ENCODE measurements at places on chromosomes 11 and 22. TPM values are rescaled to one million over a fixed set of nuclear protein-coding genes. Genes with fewer than 3 reads are reported as not detected.

DNA sequence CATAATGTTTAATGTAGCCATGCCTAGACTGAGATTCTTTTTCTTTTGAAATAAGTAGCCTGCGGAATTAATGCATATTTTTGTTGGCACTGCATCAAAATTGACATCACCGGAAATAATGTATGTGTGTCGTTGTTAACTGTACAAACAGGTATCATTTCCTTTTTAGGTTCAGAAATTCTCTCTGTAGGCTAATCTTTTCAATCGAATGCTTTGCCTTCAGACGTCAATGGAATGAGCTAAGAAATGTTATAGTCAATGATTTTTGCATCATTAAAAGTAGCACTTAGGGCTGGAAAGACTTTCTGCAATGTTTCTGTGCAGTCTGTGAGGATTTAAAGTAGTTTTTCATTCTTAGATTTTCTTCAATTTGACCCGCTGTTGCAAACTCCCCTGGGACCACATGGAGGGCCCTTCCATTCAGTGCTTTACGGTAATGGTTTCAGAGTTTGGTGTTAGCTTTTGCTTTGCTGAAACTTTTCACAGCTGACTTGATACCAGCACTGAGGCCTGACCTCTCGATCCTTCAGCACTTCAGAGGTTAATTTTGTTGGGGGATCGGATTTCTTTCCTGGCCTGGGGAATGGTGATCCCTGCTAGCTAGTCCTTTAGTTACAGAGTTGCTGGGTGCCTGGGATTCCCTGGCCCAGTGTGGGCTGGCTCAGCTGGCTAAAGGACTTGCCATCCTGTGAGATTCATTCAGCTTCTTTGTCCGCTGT is 137.8 kb downstream of the DBX1 start:
- DNase-seq, result peak; percentile 84

DNA sequence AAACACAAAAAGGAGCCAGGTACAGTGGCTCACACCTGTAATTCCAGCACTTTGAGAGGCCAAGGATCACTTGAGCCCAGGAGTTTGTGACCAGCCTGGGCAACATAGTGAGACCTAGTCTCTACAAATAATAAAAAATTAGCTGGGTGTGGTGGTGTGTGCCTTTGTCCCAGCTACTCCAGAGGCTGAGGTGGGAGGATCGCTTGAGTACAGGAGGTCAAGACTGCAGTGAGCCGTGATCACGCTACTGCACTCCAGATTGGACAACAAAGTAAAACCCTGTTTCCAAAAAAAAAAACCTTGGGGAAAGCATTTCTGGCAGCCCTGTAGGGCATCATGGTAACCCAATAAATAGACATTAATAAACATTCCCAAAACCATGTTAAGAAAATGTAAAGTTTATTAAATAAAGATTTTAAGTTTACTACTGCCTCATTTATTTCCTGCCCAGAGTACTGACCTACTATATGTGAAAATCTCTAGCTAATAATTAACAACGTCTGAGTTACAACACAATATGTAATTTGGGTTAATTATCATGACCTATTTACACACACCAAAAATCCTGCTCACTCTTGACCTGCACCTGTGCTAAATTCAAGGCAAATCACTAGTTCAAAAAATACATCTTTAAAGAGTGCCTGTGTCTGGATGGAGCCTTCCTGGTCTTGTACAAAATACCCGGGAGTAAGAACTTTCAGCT is 8.4 kb downstream of the EEF1G start:
- no peak for DNase-seq

- no peak for DNase-seq
Measured at GRCh38 chr22:25661073-25661472, 80.9 kb upstream of the MYO18B start.

DNA sequence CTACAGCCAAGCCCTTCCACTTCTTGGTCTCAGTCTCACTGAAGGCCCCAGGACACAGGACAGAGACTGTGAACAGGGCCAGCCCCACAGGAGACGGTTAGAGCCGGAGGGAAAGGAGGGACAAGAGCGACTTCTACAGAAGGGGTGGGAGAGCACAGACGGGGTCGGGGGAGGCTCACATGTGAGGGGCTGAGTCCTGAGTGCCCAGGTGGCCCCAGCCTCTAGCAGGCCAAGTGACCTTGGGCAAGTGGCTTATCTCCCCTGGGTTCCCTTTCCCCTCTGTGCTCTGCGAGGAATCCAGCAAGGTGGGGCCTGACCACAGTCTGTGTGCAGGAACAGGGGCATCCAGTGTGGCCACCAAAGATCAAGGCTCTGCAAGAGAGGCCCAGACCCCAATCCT is 102.6 kb upstream of the LMO1 start:
- DNase-seq, result no peak

ST14 gene
- 35.1 TPM for total RNA-seq

- DNase-seq, result no peak
Measured at GRCh38 chr11:14093065-14093464, 130.5 kb downstream of the SPON1 start.

DNA sequence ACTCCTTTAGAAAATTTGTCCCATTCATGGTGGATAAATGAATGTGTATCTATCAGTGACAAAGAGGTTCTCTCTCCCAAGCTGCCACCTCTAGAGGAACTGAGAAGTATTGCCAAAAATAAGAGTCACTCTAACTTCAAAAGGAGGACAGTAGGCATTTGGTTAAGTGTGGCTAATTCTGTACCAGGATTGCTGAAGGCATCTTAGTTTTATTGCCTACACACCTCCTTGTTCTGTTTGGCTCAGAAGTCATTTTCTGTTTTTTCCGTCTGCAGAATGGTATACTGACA is 189.0 kb upstream of the MPPED2 start:
- DNase-seq, result no peak

NOX4 gene
- 26.8 TPM for total RNA-seq

DNA sequence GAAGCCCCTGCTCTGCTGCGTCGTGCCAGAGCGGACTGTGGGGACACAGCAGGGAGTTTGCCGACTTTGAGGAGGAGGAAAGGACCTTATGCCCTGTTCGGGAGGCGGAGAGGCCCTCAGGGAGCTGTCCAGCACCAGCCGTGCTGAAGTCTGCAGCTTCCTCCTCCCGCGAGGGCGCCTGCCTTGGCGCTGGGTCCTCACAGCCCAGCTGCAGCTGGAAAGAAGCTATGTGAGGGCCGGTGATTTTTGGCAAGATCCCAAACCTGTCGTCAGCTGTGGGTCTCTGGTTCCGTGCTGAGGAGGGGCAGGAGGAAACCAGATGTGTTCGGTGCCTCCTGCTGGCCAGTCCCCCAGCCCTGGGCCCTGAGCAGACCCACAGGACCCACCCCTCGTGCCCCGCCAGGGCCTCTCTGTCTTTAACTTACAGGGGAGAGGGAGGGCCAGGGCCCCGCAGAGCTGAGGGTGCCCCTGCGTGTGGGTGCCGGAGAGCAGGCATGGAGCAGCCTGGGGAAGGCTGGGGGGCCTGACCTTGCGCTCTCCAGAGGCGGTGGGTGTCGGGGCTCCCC is 12.0 kb downstream of the BRSK2 start:
- DNase-seq, result peak; percentile 22

DNA sequence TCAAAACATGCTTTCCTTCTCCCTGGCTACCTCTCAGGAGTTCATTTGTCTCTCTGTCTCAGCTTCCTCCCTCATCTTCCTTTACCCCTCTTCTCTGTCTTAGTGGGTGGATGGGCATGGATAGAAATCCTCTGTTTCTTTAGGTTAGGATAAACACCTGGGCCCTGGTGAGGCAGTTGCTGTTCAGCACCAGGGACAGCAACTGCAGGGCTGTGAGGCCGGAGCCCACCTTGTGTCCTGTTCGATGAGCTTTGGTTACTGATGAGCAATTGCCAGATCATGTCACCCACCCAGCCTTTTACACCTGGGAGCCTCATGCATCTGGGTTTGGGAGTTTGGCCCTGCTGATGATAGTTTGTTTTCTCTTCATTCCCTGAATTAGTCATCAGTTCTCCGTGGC is 6.1 kb upstream of the CRYBB3 start:
- no peak for DNase-seq

DRD4 gene
- not detected for total RNA-seq
